ENCODE measurements at places on chromosomes 16 and 17. TPM values are rescaled to one million over a fixed set of nuclear protein-coding genes. Genes with fewer than 3 reads are reported as not detected.

Gene GH2
- not detected for total RNA-seq

Gene C16orf92
- total RNA-seq, result not detected

DNA sequence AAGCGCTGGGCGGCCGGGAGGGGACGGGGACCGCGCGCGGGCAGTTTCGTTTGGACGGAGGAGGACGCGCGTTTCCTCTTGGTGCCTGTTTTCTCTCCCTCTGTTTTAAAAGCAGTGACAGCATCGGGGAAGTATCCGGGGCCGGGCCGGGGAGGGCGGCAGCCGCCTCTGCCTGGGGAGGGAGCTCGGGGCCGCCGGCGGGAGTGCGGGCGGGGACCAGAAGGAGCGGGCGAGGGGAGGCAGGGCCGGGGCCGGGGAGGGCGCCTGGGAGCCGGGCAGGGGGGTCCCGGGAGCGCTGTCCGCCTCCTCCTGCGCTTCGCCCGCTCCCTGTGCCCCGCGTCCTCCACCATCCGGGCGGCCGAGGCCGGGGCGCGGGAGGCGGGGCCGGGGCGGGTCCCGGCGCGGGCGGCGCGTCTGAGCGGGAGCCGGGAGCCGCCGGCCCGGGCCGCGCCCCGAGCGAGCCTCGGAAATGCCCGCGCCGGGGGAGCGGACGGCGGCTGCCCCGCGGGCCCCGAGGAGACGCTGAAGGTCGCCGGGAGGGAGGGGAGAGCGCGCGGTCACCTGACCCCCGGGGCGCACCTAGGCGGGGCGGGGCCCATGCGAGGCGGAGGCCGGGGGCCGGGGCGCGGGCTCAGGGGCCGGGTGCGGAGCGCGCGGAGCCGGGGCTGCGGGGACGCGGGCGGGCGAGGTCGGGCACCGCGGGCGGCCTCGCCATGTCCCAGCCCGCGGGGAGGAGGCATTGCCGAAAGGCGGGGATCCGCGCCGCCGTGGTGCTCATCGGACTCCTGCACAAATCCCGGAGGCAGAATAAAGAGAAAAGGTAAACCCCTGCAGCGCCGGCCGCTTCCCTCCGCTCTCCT, 57.3 kb downstream of the RAP1GAP2 start:
- DNase-seq, result peak; percentile 92
- H3K27ac ChIP-seq, result peak overlapping the region; percentile 30
- peak overlapping the region; percentile 55 for H3K4me3 ChIP-seq
- peaks cover 32% of the 10 kb centered on the region for H3K4me1 ChIP-seq
- no peaks in the 10 kb centered on the region for H3K36me3 ChIP-seq
- no peaks in the 10 kb centered on the region for H3K27me3 ChIP-seq

DNA sequence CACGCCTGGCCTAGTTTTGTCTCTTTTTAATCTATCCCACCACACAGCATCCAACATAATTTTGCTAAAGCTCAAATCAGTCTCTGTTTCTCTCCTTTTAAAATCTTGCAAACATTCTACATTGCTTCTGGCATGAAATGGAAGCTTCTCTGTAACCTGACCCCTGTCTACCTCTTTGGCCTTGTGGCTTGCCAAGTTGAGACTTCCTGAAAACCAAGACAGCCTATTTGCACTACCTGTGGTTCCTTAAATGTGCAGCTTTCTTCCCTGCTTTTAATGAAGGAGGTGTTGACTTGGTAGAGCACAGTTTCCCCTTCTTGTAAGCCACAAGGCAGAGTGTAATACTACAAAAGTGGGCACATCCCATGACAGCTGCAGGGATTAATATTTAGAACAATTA, 6.0 kb upstream of the CCL3 start:
- no peaks in the 10 kb centered on the region for H3K36me3 ChIP-seq
- DNase-seq, result no peak
- no peak overlapping the region for H3K4me3 ChIP-seq
- H3K4me1 ChIP-seq, result no peaks in the 10 kb centered on the region
- no peaks in the 10 kb centered on the region for H3K27me3 ChIP-seq
- H3K27ac ChIP-seq, result no peak overlapping the region

GRCh38 chr16:2848933-2849725, 8.8 kb downstream of the PRSS22 start:
- H3K27me3 ChIP-seq, result no peaks in the 10 kb centered on the region
- no peaks in the 10 kb centered on the region for H3K4me1 ChIP-seq
- H3K4me3 ChIP-seq, result no peak overlapping the region
